Activated CD4-positive, alpha-beta T cell treated with anti-CD3 and anti-CD28 coated beads, Interleukin-2, Interleukin-6, amounts not matched to agents 100 ng/mL and 50 ng/mL, durations not matched to agents 16 hours and 8 hours (primary cell): ENCODE measurements at places on chromosomes 1 and 21.
A peak's percentile ranks its signal among the peaks of the same experiment; 100 is the strongest.

GRCh38 chr1:79588719-79589118, 582.2 kb upstream of the ADGRL4 start:
- no peak for DNase-seq

DNA sequence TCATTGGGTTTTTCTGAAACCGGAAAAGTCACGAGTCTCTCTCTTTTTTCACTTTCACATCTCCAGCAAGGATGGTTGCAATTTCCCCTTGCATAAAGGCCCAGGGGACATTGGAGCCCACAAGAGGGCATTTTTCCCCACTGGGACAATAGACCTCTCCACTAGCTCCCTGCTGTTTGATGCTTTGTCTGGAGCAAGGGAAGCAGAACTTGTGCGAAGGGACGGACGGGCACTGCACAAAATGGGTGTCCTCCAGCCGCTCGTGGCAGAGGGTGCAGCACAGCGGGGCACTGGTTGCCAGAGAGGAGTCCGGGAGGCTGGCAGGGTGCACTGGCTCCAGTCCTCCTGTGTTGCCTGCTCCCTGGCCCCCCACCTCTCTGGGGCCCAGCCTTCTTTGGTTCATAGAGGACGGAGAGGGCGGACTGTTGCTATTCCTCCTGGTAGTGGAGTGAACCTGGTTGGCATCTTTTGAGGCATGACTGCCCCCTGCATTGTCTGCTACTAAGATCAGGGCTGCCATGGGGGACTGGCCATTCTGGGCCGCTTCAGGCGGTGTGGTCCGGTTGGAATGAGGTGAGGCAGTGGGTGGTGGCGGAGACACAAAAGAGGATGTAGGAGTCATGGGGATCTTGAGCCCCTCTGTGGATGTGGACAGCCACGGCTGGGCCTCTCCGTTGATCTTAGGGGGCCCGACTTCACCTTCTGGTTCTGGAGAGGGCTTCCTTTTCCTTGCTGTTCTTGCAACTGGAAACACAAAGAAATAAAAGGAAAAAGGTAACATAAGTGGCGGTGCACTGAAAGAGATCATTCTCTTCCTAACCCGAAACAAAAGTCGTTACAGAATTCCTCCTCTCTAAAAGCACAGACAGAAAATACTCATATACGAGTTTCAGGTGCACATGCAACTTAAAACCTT, 2.6 kb downstream of the IRF2BP2 start:
- DNase-seq: peak; percentile 49

- DNase-seq: no peak
These were observed 356 bp downstream of the INTS11 start for GRCh38 chr1:1324084-1324523.

DNA sequence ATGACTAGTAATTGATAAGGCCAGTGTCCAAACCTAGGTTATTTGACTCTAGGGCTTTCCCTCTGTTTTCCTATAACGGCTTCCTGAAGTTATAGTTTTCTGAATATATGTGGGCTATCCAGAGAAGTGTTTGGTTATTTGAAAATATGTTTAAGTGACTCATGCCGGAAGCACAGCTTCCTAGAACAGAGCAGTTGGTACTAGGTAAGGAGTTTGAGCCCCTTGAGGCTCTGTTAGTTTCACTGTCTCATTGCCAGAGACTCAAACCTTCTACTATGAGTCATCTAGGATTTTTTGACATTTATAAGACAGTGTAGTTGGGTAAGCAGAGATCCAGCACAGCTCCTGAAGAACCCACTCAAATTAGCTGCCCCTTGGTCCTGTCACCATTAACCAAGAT, 27.1 kb upstream of the LEPR start:
- DNase-seq: peak; percentile 88

- no peak for DNase-seq
These were observed 2.0 kb downstream of the CHML start for GRCh38 chr1:241638099-241638682.

- DNase-seq: peak; percentile 69
These were observed 12.0 kb downstream of the AKT3 start for GRCh38 chr1:243837907-243838535.

GRCh38 chr1:25540750-25541342, 2.6 kb upstream of the LDLRAP1 start:
- no peak for DNase-seq

GRCh38 chr1:1889847-1890505, 911 bp downstream of the GNB1 start:
- peak; percentile 61 for DNase-seq

DNA sequence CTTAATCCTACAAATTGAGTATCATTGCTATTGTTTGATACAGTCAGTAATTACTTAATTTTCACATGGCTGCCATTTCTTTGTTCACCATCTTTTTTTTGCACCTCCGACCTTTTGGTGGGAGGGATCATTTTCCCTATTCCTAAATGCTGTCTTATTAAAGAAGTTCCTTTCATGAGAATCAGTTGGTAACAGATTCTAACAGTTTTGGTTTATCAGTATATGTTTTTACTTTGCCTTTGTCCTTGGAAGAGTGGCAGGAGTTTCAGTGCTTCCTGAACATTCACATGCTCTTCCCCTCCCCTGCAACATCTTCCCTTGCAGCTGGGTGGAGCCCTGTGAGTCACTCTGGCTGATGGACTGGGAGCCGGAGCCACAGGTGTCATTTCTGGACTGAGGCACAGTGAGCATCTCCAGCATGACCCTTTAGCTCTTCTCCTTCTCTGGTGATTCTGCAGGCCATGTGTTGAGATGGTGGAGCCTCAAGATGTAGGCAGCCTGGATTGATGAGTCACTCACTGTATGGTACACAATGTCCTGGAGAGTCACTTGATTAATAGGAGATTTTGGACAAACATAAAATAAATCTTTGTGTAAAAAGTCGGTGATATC, 217.7 kb downstream of the URB2 start:
- no peak for DNase-seq

DNA sequence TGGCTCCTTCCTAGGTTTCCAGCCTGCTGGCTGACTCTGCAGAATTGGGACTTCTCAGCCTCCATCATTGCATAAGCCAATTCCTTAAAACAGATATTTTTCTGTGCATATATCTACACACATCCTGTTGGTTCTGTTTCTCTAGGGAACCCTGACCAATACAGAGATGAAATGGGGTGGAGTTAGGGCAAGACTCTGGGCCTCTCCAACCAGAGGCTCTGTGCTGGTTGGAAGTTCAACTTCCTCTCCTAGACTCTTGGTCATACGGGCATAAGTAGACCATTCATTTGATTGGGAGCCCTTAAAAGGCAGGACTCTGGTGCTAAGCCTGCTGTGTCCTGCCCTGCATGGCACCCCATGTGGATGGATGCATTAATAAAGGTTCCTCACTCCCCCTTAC, 55.0 kb downstream of the CNIH3 start:
- no peak for DNase-seq

- peak; percentile 59 for DNase-seq
These were observed 836.1 kb upstream of the ADAMTS5 start for GRCh38 chr21:27802816-27803475.

DNA sequence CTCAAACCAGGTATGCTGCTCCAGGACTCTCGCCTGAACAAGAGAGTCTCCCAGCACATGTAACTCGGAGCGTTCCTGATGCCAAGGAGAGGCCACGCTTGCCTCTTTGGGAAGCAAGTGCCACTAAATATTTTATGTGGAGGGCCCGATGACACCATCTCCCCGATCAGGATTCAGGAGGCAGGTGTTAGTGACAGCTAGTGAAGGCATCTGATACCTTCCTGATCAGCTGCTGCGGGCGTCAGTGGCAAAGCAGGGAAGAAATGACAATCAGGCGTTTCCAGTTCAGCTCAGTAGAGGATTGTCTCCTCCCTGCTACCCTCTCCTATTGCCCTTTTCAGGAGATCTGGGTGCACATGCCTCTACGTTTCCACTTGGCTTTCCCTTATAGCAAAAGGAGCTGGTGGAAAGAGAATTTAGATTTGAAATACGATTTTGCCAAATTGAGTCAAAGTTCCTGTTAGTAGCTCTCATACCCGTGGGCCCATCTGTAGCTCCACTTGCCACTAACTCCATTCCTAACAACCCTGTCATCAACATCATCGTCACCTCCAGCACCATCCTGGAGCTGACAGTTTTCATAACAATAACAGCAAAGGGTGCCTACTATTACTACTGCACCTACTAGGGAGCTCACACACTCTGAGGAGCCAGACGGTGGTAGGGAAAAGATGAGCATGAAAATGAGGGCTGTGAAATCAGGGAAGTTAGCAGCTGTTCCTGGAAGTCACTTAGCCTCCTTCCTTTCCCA, 21.6 kb downstream of the PLXNA2 start:
- DNase-seq: no peak

- DNase-seq: no peak
These were observed 589.7 kb downstream of the DPYD start for GRCh38 chr1:97331165-97331564.

GRCh38 chr21:46636181-46636512, 673 bp downstream of the PRMT2 start:
- DNase-seq: no peak

DNA sequence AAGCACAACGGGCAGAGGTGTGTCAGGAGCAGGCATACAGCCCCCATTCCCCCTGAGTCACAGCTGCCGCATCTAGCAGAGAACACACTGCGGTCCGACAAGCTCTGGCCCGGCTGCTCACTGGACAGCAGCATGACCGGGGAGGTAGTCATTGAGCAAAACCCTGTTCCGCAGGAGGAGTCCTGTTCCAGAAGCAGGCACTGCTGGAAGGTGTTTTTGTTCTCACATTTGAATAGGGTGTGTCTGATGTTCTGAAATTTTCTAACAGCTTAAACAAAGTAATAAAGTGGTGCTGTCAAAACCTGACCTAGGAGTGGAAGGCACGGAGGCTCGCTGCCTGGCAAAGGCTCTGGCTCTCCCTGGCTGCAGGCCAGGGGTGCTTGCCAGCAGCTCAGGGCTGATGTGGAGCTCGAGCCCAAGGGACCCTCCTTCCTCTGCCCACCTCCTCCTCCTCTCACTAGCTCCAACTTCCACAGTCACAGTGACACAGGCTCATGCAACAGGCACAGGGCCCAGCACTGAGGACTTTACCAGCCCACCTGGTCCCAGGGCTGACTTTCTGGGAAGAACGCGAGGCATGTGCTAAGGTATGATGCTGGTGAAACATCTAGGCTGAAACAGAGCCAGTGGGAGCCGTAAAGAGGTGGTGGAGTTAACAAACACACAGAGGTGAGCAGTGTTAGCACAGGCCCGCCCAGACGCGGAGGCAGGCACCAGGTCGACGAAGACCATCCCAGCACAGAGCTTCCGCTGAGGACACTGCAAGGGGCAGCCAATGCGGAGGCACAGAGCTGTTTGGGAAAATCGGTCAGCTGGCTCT, 118.6 kb upstream of the IFFO2 start:
- DNase-seq: no peak

- no peak for DNase-seq
These were observed 36.6 kb upstream of the POU2F1 start for GRCh38 chr1:167184081-167184480.

DNA sequence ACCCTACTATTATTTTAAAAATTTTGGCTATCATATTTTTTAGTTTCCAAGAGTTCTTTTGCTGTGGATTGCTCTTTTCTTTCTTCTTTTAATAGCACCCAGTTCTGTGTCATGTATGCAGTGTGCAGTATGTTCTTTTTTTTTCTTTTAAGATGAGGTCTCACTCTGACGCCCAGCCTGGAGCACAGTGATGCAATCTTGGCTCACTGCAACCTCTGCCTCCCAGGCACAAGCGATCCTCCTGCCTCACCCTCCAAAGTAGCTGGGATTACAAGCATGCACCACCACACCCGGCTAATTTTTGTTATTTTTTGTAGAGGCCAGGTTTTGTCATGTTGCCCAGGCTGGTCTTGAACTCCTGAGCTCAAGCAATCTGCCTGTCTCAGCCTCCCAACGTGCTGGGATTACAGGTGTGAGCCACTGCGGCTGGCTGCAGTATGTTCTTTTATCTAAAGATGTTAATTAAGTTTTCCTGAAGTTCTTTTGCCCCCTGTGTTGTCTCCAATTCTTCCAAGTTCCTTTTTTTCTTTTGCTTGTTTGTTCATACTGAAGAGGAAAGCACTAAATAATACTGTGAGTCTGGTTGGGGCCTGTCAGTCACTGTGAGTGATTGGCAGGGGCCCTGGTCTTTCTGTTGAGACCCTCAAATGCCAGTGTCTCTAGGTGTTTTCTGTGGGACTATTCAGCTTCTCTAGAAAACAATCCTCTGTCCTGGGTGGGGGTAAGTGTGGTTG, 17.5 kb upstream of the TTC22 start:
- no peak for DNase-seq

GRCh38 chr1:225816643-225817538, 7.0 kb downstream of the EPHX1 start:
- no peak for DNase-seq

- no peak for DNase-seq
These were observed 587.9 kb downstream of the ADGRL2 start for GRCh38 chr1:82388679-82389078.

DNA sequence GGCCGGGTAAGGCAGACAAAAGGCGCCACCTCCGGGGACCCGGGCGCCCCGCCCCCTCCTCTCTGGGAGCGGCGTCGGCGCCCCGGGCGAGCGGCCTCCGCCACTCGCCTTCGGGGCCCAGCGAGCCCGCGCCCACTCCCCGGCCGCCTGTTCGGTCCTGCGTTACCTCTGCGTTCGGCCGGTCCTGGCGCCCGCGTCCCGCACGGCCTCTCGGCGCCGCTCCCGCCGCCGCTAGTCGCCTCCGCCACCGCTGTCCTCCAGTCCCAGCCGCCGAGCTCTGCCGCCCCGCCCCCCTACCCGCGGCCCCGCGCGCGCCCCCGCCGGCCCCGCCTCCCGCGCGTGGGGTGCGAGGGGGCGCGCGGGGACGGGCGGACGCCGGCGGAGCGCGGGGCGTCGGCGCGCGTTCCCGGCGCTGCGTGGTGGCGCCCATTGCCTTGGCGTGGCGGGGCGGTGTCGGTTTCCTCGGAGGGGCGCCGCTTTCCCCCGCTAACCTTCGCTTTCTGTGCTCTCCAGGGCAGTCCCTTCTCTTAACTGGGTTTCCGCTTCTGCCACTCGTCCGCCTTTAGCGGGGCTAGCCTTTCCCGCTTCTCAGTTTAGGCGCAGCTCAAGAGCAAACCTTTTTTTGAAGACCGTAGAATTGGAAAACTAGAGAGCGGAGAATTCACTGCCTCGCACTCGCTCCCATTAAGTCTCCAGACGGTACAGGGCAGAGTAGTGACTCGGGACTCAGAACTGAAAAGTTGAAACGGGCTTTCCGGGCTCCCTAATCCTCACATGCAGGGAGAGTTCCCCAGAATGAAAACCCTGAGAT, at the start of gene HP1BP3:
HP1BP3 (minus strand) TSS at position 279 of the 811 bp plus-strand sequence. CDS start 6,867 bp downstream, outside the sequence.
- peak; percentile 83 for DNase-seq

DNA sequence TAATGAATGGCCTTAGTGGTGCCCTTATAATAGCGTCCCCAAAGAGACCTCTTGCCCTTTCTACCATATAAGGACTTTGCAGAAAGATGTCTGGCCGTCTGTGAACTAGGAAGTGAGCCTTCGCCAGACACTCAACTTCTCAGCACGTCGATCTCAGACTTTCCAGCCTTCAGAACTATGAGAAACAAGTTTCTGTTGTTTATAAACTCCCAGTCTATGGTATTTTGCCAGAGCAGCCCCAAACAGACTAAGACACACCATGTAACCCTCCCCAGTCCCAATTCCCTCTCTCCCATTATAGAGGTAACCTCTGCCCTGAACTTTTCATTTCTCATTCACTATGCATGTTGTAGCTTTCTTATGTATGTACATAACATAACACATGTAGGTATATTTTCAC, 55.7 kb downstream of the NID1 start:
- DNase-seq: no peak
